ENCODE measurements at places on chromosomes 1 and 21.

- no peak for DNase-seq
These were observed 212.5 kb downstream of the TOMM20 start for GRCh38 chr1:234915924-234916675.

GRCh38 chr1:36156329-36157114 lies 562 bp downstream of the MAP7D1 start:
- peak; percentile 61 for DNase-seq

DNA sequence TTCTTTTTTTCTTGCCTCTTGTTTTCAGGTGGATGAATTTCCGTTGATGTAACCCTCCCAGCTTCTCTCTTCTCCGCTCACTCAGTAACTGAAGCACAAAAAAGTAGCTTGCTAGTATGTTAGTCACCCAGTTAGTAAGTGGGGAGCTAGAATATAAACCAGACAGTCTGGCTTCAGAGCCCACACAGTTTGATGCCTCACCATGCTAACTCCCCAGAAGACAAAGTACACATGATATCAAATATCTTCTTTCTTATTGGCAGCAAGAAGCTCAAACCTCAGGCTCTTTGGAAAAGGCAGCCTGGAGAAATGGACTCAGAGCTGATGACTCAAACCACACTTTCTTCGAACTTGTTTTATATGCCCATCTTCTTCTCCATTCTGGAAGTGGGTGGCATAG lies 187.5 kb upstream of the PLXNA2 start:
- DNase-seq: peak; percentile 47

GRCh38 chr1:162872981-162873380 lies 12.0 kb upstream of the CCDC190 start:
- DNase-seq: no peak

- no peak for DNase-seq
These were observed 319.8 kb downstream of the HMCN1 start for GRCh38 chr1:186054003-186054402.

GRCh38 chr1:85815906-85816305 lies 107.7 kb upstream of the ZNHIT6 start:
- DNase-seq: no peak

- DNase-seq: no peak
These were observed 43.8 kb downstream of the FGGY start for GRCh38 chr1:59340411-59341307.

DNA sequence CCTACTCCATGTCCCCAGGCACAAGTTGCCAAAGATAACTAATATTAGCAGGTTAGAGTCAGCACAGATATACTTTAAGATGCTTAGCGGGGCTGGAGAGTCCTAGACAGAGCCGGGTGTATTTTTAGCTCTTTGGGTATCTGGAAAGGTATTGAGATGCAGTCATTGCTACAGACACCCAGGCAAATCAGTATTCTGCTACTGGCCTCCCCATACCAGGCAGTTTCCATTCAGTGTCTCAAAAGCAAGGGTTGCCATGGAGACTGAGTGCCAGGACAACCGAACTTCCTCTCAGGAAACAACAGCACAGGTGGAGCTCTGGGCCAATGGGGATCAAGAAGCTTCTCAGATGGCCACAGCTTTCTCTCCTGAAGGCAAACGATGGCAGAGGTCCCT lies 45.3 kb downstream of the KCNC4 start:
- DNase-seq: no peak

DNA sequence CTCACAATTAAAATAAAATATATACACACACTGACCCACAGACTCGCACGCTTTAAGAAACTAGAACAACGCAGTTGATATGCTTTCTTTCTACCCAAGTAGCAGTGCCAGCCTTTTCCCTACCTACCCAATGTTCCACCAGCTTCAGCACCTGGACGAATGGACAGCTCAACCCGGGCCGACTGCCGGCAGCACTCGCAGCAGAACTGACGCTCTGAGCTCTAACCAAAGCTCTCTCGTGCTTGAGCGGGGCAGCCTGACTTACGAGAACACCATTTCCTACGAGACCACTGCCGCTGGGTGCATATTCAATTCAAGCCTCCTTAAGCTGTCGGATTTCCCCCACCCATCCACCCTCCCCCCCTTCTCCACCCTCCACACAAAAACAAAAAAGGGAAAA lies 127.4 kb upstream of the DPYD start:
- peak; percentile 56 for DNase-seq

DNA sequence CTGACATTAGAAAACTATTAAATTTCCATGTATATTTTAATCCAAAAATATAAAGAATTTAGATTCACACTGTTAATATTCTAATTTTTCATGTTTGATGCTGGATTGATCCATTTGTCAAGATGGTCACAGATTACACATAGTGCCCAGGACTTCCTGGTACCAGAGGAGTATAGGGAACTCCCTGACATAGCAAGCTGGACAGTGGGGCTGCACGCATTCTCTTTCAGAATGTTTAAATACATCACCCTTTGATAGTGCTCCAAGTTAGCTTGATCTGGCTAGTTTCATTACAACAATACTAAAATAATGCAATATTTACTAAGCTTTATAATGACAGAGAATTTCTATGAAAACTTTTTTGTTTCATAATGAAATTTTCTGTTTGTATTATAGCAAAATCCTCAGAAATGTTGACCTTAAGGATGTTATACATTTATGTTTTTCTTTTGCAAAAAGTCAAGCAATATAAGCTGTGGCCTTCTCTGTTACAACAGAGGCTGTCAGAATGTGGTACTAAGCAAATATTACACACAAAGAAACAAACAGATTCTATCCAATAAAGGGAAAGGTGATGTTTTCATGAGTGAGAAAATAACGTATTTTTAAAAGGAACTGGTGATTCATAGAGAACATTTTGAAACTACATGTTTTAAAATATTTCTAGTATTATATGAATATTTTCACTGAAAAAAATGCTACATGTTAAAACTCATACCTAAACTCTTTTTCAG lies 84.7 kb downstream of the SLC35F3 start:
- no peak for DNase-seq

- DNase-seq: peak; percentile 87
These were observed 795 bp upstream of the POU2F1 start for GRCh38 chr1:167219646-167220536.

DNA sequence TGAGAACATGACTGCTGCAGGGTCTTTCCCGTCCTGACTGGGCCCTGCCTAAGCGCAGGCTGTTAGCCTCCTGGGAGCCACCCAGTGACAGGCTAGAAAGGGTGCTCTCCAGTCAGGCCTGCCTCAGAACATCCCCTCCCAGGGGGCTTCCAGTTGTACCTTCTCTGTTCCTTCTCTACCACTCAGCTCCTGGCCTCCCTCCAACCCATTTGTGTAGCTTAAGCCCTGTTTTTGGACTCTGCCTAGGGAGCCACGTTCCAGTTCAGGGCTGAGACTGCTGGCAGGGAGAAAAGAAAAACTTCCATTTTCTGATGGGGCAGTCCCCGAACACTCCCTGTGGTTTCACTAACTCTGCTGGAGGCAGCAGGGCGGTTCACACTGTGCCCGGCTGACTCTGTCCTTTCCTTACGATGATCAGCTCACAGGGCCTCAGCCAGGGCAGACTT lies 15.3 kb upstream of the POU3F1 start:
- DNase-seq: no peak

DNA sequence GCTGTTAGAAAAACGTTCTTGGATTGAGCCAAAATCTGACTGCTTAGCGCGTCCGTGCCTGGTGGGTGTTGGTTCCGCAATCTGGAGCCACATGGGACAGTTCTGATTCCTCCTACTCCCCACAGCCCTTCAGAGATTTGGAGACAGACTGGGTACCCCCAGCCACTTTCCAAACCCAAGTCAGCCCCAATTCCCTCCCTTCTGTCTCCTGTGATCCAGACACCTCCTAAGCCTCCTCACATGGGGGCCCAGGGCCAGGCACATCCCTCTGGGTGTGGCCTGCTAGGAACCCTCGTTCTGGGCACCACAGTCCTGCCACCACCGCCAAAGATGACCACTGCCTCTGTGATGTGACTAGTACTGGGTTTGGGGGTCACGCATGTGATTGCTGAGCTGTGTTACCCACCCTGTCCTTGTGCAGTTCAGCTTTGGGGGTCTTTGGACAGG lies 4.8 kb downstream of the PLA2G5 start:
- no peak for DNase-seq

DNA sequence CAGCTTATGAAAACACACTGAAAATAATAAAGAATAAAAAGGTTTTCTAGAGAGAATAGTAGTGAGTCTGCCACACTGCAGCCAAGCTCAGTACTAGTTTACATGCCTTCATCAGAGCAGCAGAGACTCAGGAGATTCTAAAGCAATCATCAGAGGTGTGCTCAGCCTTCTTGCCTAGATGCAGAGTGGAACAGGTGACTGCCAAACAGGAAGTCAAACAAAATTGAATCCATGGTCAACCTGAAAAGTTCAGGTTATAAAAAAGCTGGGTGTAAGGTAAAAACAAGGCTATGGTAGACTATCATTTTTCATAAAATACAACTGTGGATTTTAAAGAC lies 165.3 kb upstream of the C1orf105 start:
- no peak for DNase-seq

DNA sequence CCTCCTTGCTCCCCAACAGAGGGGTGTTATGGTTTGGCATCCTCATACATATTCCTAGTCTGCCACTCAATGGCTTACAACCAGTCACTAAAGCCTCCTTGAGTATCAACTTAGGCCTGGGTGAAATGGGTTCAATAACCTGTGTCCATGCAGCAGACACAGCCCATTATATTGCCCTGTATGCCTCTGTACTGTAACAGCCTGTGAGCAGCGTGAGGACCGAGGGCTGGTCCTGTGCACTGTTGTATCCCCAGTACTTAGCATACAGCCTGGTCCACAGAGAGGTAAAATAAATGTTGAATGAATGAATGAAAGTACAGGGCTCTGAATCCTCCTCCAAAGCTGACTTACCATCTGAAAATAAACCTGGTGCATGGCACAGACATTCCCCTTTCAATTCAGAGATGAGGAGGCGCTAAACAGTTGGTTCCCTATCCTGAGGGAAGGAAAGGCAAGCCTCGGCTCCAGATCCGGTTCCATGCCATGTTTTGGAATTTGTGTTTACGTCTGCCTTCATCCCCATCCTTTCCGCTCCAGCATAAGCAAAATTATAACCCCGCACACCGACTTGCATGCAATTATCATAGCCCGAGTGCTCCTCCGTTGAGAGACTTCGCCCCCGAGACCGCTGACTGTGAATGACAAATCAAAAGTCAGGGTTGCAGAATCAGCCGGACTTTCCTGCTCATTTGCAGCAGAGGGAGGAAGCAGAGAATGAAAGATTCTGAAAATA lies 45.0 kb upstream of the DNAJC6 start:
- DNase-seq: no peak

DNA sequence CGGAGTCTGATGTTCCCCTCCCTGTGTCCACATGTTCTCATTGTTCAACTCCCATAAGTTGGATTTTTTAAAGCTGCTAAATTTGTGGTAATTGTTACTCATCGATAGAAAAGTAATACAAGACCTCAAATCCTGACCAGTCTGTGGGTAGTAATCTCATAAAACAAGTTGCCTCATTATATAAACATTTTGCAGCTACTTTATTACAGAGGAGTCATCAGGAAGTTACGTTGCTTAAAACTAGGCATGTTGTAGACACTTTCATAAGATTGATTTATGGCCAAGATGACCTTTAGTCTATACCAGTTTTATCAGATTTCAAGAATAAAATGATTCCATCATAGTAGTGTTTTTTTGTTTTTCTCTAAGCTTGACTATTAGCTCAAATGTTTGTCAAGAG lies 208.8 kb downstream of the GIPC2 start:
- DNase-seq: peak; percentile 10

GRCh38 chr1:6962478-6962995 lies 177.3 kb downstream of the CAMTA1 start:
- DNase-seq: no peak

- no peak for DNase-seq
These were observed 96.2 kb downstream of the DPYD start for GRCh38 chr1:97824624-97825023.

DNA sequence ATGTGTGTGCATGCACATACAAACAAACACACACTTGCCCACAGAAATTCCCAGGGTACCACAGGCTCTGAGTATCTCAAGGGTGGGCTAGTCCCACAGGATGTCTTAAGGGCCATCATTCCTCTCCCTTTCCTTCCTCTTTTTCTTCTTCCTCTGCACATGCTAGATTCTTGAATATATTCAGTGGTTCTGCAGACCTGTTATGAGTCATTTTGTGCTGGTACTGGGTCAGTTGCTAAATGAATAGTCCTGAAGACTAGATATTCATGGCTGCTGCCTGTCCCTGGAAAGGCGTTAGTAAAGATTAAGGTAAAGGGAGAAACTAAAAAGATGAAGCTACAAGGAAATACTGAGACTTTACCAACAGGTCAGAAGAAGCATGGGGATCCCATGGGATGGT lies 256.7 kb upstream of the KIAA0040 start:
- no peak for DNase-seq

Measured in RKO (cell line).